ENCODE measurements at places on chromosomes 6 and 20. TPM values are rescaled to one million over a fixed set of nuclear protein-coding genes. Genes with fewer than 3 reads are reported as not detected.
A peak's percentile ranks its signal among the peaks of the same experiment; 100 is the strongest.

Gene PKIG
- total RNA-seq, result 66.3 TPM

Gene C6orf141
- total RNA-seq, result 0.15 TPM

Gene PNISR
- total RNA-seq, result 91.3 TPM

Gene GNMT
- 0.72 TPM for total RNA-seq

Gene HCRTR2
- not detected for total RNA-seq

Gene WFDC2
- 1.6 TPM for total RNA-seq

DNA sequence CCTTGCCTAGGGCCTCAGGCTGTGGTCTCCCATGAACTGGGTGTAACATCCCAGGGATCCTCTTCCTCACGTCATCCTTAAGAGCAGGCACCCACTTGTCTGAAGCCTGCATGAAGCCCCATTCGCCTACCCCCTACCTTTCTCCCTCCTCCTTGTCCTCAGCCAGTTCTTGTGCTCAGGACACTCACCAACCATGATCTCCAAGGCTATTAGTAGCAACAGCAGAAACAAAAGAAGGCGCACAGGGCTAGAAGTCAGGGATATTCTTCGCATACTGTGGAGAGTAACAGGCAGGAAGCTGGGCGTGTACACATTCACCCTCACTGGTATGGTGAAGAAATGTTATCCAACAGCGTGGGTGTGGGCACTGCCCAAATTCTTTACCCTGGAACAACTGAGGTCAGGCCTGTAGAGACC is 7.3 kb downstream of the RAET1E start:
- no peaks in the 10 kb centered on the region for H3K36me3 ChIP-seq
- H3K4me1 ChIP-seq, result peaks cover 11% of the 10 kb centered on the region
- H3K4me3 ChIP-seq, result no peak overlapping the region
- H3K27ac ChIP-seq, result no peak overlapping the region
- no peaks in the 10 kb centered on the region for H3K27me3 ChIP-seq

- H3K27ac ChIP-seq, result no peak overlapping the region
- no peaks in the 10 kb centered on the region for H3K4me1 ChIP-seq
- H3K27me3 ChIP-seq, result no peaks in the 10 kb centered on the region
These were observed 247.8 kb downstream of the BTBD9 start for GRCh38 chr6:38391626-38392579.

DNA sequence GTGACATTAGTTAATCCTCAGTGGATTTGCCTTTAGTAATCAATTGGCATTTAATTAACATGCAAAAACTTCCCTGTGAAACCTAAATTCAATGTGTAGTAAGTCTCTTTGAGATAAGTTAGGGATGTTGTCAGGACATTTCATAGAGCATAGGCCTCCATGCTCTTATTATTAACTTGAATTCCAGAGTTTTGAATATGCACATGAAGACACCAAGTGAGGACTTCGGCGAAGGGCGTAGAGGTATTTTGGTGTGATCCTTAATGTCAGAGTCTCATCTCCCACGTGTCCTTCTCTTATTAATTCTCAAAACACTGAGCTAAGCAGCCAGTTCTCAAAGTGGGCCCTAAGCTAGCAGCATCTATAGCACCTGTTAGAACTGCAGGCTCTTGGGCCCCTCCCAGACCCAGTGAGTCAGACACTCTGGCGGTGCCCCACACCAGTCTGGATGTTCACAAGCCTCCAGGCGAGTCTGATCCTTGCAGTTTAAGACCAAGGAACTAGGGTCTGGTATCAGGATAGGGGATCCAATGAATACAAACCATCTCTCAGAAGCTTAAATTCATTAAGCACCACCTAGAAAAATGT is 292.1 kb downstream of the QKI start:
- no peak overlapping the region for H3K27ac ChIP-seq
- no peaks in the 10 kb centered on the region for H3K36me3 ChIP-seq
- DNase-seq, result no peak
- H3K4me3 ChIP-seq, result no peak overlapping the region
- H3K4me1 ChIP-seq, result no peaks in the 10 kb centered on the region
- peaks cover 2% of the 10 kb centered on the region for H3K27me3 ChIP-seq

DNA sequence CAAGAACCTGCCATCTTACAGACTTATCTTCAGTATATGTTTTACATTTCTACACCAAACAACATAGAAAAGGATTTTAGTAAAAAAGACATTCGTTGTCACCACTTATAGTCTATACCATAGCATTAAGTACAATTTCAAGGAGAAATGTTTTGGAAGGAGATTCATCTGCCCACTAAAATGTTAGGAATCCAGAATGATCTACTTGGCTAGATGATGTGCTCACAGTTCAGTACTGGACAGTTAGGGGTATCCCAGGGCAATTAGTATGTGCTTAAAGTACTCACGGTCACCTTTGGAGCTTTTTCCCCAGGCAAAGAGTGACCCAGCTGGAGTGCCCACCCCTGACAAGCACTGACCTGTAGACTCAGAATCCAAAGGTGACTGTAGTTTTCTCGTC is 222.9 kb downstream of the SLC24A3 start:
- H3K27me3 ChIP-seq, result peaks cover 2% of the 10 kb centered on the region
- H3K4me1 ChIP-seq, result no peaks in the 10 kb centered on the region
- H3K36me3 ChIP-seq, result no peaks in the 10 kb centered on the region

DNA sequence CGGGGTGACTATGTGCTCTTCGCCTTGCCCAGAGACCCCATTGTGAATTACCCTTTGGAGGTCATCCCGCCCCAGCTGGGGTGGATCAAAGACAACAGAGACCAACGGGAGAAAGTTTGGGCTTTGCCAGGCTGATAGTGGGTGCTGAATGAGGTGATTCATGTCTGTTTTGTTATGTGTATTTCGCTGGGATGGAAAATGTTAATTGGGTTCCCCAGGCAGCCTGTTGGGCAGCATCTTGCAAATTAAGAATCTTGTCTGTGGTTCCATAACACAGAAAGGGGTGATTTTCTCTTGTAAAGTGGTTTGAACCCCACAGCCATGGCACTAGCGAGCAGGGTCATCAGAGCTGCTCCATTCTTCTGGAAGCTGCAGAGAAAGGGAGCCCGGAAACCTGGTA is 63.1 kb upstream of the UNC93A start:
- H3K36me3 ChIP-seq, result no peaks in the 10 kb centered on the region
- no peaks in the 10 kb centered on the region for H3K4me1 ChIP-seq
- no peak overlapping the region for H3K4me3 ChIP-seq
- H3K27me3 ChIP-seq, result peaks cover 6% of the 10 kb centered on the region
- DNase-seq, result no peak

DNA sequence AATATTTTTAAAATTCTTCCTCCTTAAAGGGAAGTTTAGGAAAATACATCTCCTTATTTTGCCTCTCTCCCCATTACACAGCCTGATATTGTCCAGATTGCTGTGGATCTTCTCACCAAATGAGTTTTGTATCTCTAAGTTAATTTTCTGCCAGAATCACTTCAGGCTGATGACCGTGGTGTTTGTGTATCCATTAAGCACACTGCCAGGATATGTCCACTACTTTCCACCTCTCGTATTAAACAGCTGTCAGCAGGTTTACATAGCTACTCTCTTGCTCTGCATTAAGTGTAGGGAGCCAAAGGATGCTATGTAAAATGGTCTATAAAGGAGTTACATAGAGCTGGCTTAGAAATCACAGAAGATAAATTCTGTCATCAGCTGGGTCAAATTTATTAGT is 201.1 kb downstream of the ZFAND3 start:
- no peaks in the 10 kb centered on the region for H3K27me3 ChIP-seq
- no peaks in the 10 kb centered on the region for H3K4me1 ChIP-seq

DNA sequence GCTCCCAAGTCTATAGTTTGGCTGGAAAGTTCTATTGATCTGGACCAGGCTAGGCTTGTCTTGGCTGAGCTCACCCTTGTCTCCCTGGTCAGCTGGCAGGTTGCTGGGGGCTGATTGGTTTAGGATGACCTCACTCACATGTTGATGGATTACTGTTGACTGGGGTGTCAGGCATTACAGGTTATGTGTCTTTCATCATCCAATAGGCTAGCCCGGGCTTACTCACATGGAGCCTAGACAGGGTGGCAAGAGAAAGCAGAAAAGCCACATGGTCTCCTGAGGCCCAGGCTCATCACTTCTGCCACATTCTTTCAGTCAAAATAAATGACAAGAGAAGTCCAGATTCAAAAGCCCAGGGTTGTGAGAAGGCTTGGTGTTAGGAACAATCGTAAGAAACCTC is 103.5 kb downstream of the BFSP1 start:
- H3K4me1 ChIP-seq, result no peaks in the 10 kb centered on the region
- H3K27me3 ChIP-seq, result peaks cover 5% of the 10 kb centered on the region
- H3K27ac ChIP-seq, result no peak overlapping the region
- no peak overlapping the region for H3K4me3 ChIP-seq
- H3K36me3 ChIP-seq, result no peaks in the 10 kb centered on the region
- DNase-seq, result no peak

DNA sequence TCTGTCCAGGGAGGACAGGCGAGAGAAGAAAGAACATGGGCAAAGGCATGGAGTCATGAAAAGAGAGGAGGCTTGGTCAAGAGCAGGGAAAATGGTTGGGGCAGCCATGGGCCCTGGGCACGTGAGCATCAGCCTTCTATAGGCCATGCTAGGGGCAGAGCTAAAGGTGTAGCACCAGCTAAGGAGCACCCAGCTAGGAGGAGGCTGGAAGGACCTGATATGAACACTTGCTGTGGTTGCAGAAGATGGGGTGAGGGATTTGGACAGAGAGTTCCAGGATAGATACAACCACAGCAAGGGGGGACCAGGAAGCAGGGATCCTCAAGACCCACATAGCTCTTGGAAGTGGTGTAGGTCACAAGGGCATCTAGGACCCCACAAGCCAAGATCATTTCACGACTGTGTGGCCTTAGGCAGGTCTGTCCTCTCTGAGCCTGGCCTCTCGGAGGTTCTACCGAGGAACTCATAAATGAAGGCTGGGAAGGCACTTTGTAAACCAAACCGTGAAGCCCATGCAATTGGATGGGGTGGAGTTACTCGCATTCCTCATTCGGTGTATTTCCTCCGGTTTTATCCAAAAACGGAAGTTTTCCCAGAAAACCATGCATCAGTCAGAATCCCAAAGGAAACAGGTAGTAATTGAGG is 74.0 kb upstream of the TOP1 start:
- no peak for DNase-seq
- no peaks in the 10 kb centered on the region for H3K4me1 ChIP-seq
- no peaks in the 10 kb centered on the region for H3K36me3 ChIP-seq
- H3K27ac ChIP-seq, result no peak overlapping the region

GRCh38 chr6:5007531-5007930 is 3.7 kb upstream of the RPP40 start:
- no peak overlapping the region for H3K27ac ChIP-seq
- no peaks in the 10 kb centered on the region for H3K36me3 ChIP-seq
- no peaks in the 10 kb centered on the region for H3K27me3 ChIP-seq
- H3K4me3 ChIP-seq, result no peak overlapping the region

- H3K4me3 ChIP-seq, result no peak overlapping the region
- H3K27ac ChIP-seq, result no peak overlapping the region
- no peak for DNase-seq
- no peaks in the 10 kb centered on the region for H3K4me1 ChIP-seq
- H3K36me3 ChIP-seq, result no peaks in the 10 kb centered on the region
These were observed 21.9 kb downstream of the VEGFA start for GRCh38 chr6:43791745-43792422.

GRCh38 chr6:30690403-30691207 is at the start of gene NRM:
TSS of gene NRM (minus strand) at chr6:30690984. CDS start at chr6:30690974, 10 bp downstream.
- peak within 1 kb of the TSS; percentile 87 for H3K27ac ChIP-seq
- peak within 1 kb of the TSS; percentile 56 for H3K4me3 ChIP-seq
- peaks cover 33% of the 10 kb centered on the region for H3K4me1 ChIP-seq
- no peaks in the 10 kb centered on the region for H3K27me3 ChIP-seq
- no peaks in the 10 kb centered on the region for H3K36me3 ChIP-seq
- peak; percentile 55 for DNase-seq

DNA sequence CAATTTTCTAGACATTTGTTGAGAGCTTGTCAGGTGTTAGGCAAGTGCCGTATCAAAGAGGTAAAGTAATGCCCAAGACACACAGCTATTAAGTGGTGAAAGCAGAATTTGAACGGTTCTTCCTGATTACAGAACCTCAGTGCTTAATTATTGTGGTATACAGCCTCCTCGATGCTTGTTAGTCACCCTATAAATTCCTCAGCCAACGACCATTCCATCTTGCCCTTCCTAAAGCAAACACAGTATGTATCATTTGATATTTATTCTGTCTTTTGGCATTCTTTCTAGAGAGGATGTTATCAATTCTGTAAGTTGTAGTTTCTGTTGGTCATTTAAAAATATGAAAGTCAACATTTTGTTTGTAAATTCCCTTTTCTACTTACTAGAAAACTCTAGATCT is 297.8 kb upstream of the BMP2 start:
- H3K4me1 ChIP-seq, result no peaks in the 10 kb centered on the region
- no peak overlapping the region for H3K4me3 ChIP-seq

Data from Panc1 (cell line).